ENCODE measurements at places on chromosomes 7 and 10.

DNA sequence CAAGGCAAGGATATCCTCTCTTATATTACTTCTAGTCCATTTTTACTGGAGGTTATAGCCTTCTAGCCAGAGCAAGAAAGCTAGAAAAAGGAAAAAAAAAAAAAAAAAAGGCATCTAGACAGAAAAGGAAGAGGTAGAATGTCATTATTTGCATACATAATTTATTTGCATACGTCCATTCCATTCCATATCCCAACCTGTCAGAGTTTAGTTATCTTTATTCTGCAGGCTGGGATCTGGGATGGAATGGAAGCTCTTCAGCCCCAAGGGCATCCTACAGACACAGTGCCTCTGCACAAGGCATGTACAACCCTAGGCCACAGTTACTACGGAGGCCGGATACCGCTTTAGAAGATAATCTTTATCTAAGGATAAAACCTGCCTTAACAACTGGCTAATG, 9.6 kb downstream of the CH25H start:
- DNase-seq, result no peak

DNA sequence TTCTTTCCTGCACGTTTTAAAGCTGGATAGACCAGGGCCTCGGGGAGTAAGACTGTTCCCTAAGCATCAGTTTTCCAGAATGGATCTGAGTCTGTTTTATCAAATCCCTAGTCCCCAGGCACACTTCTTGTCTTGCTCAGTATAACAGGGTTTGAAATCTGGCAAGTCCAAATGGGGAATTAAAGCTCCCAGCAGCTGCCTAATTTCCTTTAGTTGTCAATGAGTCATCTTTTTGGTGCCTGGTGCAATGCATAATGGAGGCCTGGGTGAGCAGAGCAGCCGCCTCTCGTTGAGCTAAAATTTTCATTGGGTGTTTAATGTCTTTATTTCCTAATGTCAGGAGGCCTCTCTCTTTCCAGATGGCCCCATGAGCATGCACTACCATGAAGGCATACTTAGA, 87.9 kb downstream of the STRA8 start:
- DNase-seq, result no peak

- DNase-seq, result no peak
Observed at GRCh38 chr7:24595671-24596418, 22.6 kb downstream of the PALS2 start.

- DNase-seq, result no peak
Observed at GRCh38 chr7:131057015-131057793, 270.5 kb upstream of the MKLN1 start.

GRCh38 chr7:69256634-69257081, 341.6 kb upstream of the AUTS2 start:
- no peak for DNase-seq

- no peak for DNase-seq
Observed at GRCh38 chr7:113784316-113784715, 134.5 kb downstream of the PPP1R3A start.

DNA sequence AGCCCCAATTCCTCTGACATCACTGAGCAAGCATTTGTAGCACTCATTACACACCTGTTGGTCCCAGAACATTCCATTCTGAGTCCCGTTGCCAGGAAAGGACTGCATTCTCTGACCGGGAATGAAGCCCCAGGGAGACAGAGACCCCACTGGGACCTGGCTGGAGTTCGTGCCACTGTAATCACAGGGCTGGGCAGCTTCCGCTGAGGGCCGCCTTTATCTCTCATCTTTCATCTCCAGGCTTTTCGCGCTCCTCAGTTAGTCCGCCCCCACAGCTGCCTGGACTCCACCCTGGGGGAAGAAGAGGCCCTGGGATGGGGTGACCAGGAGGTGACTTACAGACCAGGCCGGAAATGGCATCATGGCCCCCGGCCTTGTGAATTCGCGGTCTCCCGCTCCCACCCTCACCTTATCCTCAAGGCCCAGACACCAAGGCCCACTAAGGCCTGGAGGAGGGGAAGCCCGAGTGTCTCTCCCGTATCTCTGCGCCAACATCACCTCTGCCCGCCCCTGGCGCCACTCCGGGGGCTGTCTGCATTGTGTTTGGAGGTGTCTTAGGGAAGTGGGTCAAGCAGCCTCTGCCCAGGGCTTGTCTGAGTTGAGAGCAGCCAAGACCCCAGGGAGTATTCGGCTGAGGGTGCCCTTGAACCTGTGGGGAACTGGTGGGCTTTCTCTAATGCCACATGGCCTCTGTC, 75.4 kb downstream of the PROSER2 start:
- no peak for DNase-seq

- DNase-seq, result no peak
Observed at GRCh38 chr10:81479316-81479715, 395.7 kb upstream of the NRG3 start.

DNA sequence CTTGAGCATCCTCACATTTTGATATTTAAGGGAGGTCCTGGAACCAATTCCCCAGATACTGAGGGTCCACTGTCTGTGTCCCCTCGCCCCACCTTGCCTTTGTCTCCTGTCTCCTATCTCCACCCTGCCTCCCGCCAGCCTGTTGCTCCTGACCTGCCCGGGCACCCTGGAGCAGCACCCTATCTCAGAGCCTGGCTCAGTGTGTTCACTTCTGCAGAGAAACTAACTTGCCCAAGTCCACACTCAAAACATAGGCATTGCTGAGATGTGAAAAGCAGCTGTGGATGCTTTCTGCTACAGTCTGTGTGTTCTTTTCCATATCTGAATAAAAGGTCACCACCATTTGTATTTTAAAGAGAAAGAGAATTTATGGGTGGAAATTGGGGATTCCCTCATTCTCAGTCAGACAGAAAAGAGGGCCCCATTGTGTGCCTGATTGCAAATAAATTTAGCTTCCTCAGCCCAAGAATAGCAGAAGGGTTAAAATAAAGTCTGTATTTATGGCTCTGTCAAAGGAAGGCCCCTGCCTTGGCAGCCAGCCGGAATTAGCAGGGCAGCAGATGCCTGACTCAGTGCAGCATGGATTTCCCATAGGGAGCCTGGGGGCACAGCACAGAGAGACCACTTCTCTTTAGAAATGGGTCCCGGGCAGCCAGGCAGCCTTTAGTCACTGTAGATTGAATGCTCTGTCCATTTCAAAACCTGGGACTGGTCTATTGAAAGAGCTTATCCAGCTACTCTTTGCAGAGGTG, 161.3 kb downstream of the EGFR start:
- DNase-seq, result no peak

DNA sequence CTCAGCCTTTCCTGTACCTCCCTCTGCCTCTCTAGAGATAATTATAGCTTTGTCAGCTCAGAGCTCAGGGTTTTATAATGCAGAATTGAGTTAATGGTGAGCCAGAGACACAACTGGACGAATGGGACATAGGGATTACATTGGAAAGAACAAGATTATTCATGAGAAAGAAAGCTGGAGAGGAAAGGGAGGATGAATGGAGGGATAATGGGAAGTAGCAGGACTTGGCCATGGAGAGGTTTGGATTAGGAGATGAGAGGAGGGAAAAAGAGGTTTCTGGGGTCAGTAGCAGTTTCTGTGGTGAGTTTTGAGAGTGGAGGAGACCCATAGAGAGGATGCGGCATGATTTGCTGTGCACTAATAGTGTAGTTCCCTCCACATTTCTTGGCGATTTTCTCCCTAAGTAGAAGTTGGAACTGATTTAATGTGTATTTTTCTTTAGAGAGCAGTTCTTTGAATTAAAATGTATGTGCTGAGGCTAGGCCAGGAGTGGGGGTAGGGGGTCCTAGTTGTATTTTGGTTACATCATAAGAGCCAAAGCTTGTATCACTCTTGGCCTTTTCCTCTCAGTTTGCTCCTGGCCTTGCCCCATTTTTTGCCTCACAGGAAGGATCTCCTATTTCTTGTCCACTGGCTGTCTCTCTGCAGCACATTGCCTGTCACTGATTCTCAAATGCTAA, 107.4 kb downstream of the MKX start:
- no peak for DNase-seq

- no peak for DNase-seq
Observed at GRCh38 chr7:102009628-102010027, 192.2 kb downstream of the CUX1 start.

GRCh38 chr10:82463614-82464013, 588.6 kb downstream of the NRG3 start:
- no peak for DNase-seq

DNA sequence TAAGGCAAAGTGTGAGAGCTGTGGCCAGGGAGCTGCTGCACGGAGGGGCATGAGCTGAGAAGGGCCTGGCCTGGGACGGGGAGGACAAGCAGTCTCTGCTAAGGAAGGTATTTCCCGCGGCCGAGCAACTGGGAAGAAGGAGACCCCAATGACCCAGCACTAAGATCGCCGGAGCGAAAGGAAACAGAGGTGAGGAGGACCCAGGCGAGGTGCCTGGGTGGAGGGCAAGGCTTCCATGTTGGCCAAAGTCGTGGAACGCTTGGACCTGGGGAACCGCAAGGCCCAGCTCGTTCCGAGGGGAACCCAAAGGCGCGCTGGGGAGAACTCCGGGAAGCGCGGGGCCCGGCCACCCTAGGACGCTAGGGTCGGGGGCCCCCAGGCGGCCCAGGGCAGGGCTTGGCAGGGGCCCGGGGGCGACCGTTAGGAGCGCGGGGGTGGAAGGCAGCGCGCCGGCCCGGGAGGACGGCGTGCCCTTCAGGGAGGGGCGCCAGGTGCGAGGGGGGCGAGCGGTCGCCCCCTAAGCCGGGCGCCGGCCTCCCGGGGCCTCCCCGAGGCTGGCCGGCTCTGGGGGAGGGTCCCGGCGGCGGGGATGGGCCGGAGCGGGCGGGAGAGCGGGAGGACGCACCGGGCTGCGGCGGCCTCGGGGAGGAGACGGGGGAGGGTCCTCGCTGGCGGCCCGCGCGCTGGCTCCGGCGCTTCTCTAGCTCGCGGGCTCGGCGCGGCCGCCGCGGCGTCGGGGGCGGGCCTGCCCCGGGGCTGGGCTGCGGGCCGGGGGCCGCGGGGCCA, 545 bp downstream of the GIGYF1 start:
- no peak for DNase-seq

DNA sequence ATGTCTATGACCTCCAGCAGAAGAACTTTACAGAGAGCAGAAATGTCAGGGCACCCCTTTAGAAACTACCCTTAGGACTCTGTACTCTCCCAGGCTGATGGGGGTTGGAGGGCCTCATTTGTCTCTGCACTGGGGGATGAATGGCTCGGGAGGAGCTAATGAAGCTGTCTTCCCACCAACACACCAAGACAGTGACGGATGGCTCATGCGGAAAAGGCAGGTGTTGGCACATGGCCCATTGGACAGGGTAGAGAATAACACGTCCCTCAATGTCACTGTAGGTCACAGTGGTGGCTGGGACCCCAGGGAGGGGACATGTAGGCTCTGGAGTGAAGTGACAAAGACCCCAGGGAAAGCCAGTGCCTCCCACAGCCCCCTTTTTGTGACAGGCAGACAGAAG, 64.0 kb upstream of the PCBD1 start:
- DNase-seq, result no peak

Data from stimulated activated CD4-positive, alpha-beta T cell treated with anti-CD3 and anti-CD28 coated beads, Interleukin-12 subunit alpha, Interleukin-12 subunit beta, amount 100 ng/mL, for 24 hours (primary cell).